Naive thymus-derived CD8-positive, alpha-beta T cell (primary cell): ENCODE measurements at places on chromosomes 3 and 15. TPM values are rescaled to one million over a fixed set of nuclear protein-coding genes. Genes with fewer than 3 reads are reported as not detected.

GRCh38 chr3:9061634-9062033, 98.4 kb upstream of the RAD18 start:
- DNase-seq: no peak

The ACP3 gene
- not detected for total RNA-seq

The SNX22 gene
- 4.4 TPM for total RNA-seq

DNA sequence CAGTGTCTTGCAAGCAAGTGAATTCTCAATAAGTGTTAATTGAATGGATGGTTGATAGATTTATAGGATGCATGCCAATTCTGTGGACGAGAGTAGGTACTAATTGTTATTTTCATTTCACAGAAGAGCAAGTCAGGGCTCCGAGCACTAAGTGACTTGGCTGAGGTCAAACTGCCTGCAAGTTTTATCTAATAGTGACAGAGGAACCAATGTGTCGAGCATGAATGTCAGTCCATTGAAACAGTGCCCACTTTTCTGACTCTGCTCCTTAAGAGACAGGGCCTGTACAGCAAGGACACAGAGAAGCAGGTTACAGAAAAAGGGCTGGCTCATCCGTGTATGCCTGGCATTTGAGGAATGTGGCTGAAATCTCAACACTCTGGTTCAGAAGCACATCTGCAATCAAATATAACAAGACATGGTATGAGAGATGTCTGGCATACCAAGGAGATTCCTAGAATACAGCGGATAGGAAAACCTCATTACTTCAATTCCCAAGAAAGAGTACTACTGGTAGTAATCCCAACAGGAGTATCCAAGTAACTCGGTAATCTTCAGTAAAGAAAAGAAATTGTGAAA, 6.0 kb upstream of the B3GNT5 start:
- DNase-seq: no peak

DNA sequence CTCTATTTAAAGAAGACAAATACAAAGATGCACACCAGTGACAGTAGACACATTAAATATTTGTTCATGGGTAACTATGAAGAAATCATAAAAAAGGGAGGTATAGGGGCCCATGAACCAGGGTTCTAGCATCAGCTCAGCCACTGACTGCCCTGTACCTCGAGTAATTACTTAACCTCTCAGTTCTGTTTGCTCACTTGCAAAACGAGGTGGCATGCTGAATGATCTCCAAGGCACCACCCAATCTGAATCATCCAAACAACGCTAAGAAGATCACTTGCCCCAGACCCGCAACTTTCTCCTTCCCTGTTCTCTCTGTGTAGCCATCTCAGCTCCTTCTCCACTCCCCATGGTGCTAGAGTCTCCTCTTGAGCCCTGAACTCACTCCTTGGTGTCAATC, 374.7 kb downstream of the VPS13C start:
- no peak for DNase-seq

DNA sequence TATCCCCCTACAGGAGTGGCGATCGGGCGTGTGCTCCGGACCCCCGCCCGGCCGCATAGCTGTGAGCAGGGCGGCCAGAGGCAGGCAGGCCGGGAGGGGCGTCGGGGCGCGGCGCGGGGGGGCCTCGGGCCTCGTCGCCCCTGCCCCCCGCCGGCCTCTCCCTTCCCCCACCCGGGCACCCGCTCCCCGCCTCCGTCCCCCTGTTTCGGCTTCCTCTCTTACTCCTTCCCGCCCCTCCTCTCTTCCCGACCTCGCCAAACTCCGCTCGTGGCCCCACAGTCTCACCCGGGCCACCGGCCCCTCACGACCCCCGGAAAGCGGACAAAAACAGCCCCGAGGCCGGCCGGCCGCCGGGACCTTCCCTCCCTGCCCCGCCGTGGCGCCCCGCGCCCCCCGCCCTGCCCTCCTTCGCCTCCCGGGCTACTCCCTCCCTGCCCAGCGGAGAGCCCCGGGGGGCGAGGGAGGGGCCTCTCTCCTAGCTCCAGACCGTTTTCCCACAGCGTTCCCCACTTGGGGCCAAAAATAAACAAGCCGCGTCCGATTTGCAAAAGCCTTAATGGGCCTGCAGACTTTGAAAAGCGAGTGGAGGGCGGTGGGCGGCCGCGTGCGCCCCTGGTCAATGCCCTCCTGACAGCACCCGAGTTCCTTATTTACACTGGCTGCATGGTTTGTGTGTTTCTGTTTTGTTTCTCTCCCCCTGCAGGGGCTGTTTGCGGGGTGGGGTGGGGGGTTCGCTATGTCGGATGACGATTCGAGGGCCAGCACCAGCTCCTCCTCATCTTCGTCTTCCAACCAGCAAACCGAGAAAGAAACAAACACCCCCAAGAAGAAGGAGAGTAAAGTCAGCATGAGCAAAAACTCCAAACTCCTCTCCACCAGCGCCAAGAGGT, 1.0 kb downstream of the UBE2E1 start:
- peak; percentile 22 for DNase-seq

The TMEM45A gene
- total RNA-seq: 0.21 TPM

- DNase-seq: no peak
These were observed 11.2 kb upstream of the LOXL1 start for GRCh38 chr15:73915082-73915481.

DNA sequence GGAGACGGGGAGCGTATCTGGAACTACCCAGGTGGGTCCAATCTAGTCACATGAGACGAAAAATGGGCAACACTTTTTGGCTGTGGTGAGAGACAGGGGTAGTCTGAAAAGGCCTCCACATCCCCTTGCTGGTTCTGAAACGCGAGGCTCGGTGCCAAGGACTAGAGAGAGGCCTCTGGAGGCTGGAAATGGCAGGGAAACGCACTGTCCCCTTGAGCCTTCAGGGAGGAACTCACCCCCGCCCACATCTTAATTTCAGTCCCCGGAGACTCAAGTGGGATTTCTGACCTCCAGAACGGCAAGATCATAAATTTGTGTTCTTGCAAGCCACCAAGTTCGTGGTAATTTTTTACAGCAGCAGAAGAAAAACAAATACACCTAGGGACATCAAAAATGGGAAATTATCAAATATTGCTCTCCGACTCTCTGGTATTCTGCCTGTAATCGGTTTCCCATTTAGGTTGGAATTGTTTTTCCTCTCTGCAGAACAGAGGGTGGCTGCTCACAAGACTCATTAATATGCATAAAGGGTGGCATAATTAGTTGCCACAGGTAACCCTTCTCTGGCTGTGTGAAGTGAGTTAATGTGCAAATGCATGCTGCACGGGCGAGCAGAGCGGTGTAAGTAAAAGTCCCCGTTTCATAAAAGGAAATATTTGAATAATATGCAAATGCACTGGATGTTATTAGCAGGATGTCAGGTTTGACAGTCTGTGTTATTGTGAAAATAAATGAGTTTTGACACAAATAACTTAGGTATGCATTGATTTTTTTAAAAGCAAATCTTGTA, 185.7 kb downstream of the ARRDC4 start:
- DNase-seq: no peak

The CLDN16 gene
- total RNA-seq: not detected

DNA sequence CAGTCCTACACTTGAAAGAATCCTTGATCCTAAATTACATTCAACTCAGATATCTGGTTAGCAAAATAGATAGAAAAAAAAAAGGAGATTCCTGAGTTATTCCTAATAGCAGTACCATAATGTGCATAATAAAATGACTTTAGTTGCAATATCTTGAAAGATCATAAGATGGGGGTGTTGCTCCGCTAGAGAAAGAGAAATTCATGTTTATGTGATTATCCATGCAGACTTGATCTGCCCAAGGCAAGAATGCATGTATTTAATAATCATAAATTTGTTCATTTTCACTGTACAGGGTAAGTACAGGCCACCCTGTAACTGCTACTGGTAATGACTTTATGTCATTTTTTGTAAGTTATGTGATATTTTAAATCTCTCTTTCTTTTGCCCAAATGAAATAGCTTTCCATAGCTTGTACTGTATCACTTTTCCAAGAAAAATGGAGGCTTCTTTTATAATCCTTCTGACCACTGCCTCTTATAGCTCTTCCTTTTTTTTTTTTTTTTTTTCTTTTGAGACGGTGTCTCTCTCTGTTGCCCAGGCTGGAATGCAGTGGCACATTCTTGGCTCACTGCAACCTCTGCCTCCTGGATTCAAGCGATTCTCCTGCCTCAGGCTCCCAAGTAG, 84.6 kb downstream of the HCN4 start:
- no peak for DNase-seq

DNA sequence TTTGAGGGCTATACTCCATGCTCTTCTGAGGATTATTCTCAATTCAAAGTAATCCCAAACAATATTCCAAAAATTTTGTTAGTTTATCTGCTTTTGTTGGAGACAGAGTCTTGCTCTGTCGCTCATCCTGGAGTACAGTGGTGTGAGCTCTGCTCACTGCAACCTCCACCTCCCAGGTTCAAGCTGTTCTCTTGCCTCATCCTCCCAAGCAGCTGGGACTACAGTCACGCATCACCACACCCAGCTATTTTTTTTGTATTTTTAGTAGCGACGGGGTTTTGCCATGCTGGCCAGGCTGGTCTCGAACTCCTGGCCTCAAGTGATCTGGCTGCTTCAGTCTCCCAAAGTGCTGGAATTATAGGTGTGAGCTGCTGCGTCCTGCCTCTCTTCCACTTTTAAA, 39.1 kb downstream of the MEF2A start:
- DNase-seq: no peak

- no peak for DNase-seq
These were observed 29.9 kb downstream of the RBP1 start for GRCh38 chr3:139509631-139510030.

DNA sequence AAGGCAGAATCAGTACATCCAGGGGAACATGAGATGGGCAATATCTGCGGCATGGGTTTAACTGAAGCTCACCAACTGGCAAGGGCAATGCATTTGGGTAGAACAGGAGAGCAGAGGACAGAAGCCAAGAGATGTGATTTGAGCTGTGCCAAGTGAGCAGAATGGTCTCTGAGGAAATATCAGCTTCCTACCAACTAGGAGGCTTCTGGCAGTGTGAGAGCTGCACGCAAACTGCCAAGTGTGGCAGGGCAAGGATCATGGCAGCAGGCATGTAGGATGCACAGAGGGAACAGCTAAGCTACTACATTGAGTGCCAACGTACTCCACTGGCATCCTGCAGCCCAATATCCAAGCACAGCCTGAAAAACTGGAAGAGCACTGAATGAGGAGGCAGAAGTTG, 1036.5 kb downstream of the TUSC7 start:
- DNase-seq: no peak

The TJP1 gene
- total RNA-seq: not detected

- no peak for DNase-seq
These were observed 312.8 kb upstream of the CHRM5 start for GRCh38 chr15:33655488-33655887.

DNA sequence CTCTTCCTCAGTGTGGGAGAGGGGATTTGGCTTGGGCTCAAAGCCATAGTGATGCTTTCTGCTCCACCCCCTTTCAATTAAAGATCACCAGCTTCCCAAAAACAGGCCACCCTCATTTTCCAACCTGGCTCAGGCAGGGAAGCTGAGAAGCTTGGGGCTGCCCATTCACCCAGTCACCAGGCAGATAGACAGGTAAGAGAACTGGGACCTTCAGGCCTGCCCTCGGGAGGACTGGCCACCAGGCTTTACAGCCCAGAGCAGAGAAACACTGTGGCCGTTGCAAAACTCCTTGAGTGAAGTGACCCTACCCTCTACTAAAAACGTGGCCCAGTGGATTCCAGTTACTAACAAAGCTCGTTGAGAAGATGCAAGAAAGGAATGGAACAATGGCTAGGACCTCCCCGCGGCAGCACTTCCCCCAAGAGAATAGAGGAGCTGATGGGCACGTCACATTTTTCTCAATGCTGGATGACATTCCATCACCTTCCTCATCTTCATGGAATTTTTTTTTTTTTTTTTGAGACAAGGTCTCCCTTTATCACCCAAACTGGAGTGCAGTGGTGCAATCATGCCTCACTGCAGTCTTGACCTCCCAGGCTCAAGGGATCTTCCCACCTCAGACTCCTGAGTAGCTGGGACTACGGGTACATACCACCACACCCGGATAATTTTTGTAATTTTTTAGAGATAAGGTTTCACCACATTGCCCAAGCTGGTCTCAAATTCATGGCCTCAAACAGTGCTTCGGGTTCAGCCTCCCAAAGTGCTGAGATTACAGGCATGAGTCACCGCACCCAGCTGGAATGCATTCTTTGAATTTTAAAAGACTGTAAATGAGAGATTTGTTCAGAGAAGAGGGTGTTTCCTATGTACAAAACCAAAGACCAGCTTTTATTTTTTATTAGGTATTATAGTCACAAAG, 37.9 kb downstream of the LIPC start:
- DNase-seq: no peak

The CPOX gene
- 27.1 TPM for total RNA-seq

DNA sequence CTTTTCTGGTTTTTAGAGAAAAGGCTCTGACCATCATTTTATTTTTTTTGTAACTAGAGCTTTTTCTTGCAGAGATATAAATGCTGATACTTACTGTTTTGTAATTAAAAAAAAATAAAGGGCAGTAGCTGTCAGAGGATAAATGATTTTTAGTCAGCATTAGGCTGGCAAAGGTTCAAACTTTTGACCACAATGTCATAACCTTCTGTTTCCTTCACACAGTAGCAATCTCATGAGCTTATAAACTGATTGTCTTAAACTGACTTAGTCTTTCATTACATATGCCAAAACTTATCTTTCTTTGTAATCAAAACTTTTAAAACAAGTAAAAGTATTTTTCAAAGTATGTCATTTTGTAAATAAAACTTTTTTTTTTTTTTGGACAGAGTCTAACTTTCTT, 841.9 kb downstream of the OTOL1 start:
- no peak for DNase-seq

The GOLGA6L7 gene
- not detected for total RNA-seq

The C3orf52 gene
- total RNA-seq: 0.94 TPM

DNA sequence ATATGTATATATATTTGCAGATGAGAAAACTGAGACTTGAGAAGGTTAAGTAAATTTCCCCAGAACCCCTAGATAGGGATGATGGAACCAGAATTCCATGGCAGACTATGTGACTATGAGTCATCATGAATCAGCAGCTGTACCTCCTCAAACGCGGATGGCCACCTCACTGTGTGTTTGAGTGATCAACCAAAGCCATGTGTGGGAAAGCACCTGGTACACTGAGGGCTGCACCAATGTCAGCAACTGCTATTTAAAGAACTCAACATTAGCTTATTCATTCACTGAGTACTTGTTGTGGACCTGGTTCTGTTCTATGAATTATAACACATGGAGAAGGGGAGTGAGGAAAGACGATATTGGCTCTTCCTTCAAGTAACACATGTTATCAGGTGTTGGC, 377.0 kb downstream of the GAP43 start:
- DNase-seq: no peak

The MUC13 gene
- not detected for total RNA-seq

DNA sequence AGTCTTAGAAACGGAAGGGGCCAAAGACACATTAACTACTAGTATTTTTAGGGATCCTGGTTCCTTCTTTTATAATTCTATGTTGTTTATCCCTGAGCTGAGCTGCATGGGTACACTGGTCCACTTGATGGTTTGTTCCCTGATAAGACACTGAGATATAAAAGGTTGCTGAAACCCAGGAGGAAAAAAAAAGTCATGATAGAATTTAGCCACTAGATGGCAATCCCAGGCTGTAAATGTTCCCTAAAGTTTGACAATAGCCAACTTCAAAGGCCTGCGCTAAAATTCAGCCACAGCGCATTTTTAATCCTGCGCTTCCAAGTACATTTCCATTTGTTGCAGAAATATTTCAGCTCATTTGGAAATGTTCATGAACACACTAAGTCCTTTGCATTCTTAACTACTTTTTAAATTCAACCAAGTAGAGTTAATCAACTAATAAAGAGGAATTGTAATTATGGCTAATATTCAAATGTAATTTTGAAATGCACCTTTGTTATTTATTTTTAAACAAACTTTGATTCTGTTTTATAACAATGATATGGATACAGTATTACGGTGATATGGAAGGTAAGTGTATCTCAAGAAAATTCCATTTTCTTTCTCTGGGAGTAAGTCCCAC, 249.3 kb upstream of the FEZF2 start:
- no peak for DNase-seq

The HCLS1 gene
- total RNA-seq: 340 TPM
